ENCODE measurements at places on chromosomes 2 and 18.
A peak's percentile ranks its signal among the peaks of the same experiment; 100 is the strongest.

- DNase-seq = no peak
Measured at GRCh38 chr2:225494100-225494459, 94.6 kb downstream of the NYAP2 start.

- no peak for DNase-seq
Measured at GRCh38 chr2:178882666-178883440, 75.6 kb upstream of the TTN start.

DNA sequence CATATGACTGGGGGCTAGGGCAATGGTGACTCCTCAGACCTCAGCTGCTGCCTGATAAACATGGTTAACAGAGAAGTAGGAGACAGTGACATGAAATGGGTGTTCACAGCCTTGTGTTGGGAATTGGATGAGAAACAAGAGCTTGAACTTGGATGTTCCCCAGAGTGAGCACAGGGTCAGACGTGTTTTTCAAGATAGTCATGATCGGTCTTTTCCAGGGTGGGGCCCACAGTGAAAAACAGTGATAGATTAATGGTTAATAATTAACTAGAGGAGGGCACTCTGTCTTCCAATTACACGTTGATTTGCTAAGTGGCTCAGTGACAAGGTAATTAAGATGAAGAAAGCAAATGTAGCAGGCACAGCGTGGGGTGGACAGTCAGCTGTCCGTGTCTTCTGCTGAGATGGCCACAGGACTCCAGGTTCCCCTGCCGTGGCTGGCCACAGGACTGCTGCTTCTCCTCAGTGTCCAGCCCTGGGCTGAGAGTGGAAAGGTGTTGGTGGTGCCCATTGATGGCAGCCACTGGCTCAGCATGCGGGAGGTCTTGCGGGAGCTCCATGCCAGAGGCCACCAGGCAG lies at the start of gene UGT1A3:
Gene UGT1A3 (plus strand): TSS at position 320 of the 579 bp plus-strand sequence. CDS start 85 bp downstream, at position 405.
- DNase-seq = no peak

DNA sequence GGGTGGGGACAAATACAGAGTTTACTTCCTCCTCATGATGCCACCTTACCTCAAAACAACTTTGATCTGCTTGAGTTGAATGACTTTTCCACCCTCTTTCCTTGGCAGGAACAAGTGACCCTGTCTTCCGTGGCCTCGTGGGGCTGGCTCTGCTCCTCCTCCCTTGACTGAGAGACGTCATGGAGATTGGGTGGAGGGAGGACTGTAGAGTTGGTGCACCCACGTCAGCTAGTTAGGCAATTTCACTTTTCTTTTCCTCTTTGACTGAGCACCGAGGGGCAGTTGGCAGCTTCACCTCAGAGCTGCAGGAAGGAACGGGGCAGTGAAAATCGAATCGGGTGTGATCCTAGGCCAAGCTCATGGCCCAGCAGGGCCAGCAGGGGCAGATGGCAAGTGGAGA lies at the start of gene SP140:
Gene SP140 (plus strand): TSS at position 251 of the 400 bp plus-strand sequence. CDS start 109 bp downstream, at position 360.
- peak; percentile 74 for DNase-seq

DNA sequence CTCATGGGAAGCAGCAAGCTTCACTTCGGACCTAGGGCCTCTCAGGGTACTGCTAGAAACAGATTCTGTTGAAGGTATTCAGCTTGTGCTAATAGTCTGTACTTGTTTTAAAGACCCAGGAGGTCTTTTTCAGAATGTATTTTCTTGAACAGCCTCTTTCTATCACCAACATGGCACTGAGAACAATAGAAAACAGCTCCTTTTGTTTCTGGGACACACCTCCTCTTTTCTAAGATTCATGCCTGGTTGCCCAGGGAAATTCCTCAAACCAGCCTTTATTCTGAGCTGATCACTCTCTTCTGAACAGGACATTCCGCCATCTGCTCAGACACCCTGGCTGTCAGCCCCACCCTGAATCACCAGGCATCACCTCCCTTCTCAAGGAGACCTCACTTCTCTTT lies 389.6 kb downstream of the TGIF1 start:
- no peak for DNase-seq

- DNase-seq = no peak
Measured at GRCh38 chr2:176124947-176125771, 2.6 kb downstream of the HOXD9 start.

GRCh38 chr18:12904012-12904516 lies 20.0 kb upstream of the PTPN2 start:
- no peak for DNase-seq

DNA sequence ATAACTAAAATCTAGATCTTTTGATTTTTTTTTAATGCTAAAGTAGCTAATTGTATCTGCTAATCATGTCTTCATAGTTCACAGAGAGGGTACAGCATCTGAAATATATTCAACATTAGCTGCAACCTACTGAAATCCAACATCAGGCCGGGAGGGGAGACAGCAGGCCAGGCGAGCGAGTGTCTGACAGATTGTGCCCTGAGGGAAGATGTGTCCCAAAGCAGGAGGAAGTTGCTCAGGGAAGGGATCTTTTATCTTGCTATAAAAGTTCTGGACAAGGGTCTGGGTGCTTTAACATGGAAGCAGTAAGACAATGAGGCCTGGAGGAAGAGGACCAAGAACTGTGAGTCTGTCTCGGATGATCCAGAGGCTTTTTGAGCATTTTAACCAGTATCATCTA lies 274.1 kb downstream of the AFF3 start:
- no peak for DNase-seq

DNA sequence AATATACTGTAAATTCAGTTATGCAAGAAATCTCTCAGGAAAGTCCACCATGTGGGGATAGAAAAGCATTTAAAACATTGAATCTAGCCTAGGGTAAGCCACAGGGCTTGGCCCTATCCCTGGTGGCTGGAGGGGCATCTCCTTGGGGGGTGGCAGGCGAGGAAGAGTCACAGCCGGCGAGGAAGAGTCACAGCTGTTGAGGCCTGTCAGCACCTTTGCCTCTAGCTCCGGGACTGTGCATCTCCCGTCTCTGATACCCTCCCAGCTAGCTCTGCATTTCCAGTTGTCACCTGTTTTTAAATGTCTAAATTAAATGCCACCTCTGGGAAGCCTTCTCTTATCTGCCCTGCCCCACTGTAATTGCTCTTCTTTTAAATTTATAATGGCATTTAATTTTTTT lies 276.7 kb downstream of the ZNF407 start:
- DNase-seq = no peak

DNA sequence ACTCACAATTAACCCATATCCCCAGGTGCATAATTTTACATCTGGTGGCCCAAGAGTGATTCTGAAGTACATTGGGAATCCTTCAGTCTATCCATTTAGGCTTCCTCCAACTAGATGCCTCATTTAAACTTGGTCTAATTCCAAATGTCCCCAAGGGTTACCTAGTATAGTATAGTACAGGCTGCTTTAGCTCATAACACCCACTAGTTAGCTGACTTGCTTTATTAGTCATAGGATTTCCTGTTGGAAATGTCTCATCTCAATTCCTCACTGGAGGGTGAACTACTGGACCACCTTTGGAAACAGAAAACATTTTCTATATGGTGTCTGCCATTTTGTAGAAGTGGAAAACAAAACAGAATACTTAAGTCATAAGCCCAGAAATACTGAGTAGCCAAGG lies 202.5 kb upstream of the SESTD1 start:
- DNase-seq = no peak

- DNase-seq = no peak
Measured at GRCh38 chr2:206823178-206823577, 57.8 kb downstream of the FASTKD2 start.

GRCh38 chr2:226891780-226892590 lies 56.1 kb downstream of the RHBDD1 start:
- no peak for DNase-seq

DNA sequence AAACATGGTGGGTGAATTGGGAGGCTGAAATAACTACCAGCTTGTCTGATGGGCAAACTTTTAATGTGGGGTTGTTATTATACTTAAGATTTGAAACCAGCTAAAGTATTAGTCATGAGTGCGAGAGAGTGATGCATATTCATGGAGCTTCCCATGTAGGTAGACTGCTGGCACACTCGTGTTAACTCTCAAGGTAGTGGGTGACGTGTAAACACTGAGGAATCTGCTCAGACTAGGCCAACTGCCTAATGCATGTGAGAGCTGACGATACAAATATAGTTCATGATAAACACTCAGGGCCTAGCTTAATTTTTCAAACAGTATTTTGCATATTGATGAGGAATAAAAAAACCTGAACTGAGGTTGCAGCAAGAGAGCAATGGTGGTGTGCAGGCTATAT lies 1165.7 kb upstream of the PIK3C3 start:
- DNase-seq = no peak

- no peak for DNase-seq
Measured at GRCh38 chr2:54122939-54123338, 7.5 kb downstream of the ACYP2 start.
